ENCODE measurements at places on chromosomes 12 and 14. TPM values are rescaled to one million over a fixed set of nuclear protein-coding genes. Genes with fewer than 3 reads are reported as not detected.

DNA sequence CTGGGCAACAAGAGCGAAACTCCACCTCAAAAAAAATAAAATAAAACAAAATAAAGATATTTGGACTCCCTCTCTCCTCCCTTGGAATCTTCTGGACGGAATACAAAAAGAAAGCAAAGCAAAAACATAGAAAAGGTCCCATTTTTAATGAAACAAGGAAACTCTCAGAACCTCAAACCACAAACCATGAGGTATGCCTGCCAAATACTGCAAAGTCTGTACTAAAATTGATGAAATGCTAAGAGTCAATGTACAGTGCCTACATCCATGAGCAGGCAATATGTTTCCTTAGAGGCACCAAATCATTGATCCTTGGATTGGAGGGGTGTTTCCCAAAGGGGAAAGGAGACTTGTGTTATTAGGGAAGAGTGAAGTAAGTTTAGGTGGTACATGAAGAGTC is 8.2 kb upstream of the RPS6KA5 start:
- no peak for DNase-seq

DNA sequence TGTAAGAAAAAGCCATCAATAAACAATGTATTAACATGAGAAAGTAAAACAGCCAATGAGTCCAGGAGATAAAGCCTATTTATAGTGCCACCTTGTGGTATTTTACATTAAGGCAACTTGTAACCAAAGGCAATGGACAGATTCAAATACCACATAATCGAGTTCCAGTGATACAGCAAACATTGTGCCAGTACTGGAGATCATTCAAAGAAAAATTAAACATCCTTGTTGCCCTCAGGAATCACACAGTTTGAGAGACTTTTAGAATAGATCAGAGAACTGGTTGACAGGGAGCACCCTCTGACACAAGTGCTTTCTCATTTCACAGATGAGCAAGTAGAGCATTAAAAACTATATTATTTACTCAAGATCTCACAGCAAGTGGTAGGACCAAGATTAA is 98.1 kb downstream of the DDHD1 start:
- no peak for DNase-seq

DNA sequence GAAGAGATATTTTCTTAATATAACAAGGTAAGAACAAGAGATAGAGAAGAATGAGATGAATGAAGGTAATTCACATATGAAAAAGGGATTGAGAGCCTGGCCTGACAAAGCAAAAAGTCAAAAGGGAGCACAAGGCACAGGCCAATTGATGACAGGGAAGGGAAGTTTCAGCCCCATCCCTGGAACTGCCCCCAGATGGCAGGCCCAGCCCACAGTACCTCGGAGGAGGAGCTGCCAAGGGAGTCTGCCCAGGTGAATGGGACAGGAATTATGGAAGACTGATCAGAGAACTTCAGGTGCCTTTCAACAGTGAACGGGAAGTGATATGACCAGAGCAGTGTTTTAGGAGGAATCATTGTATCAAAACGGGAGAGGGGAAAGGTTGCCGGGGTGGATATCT is 15.7 kb downstream of the SNRPF start:
- no peak for DNase-seq

PPP4R4 gene
- 0.64 TPM for total RNA-seq

EGLN3 gene
- 4.3 TPM for total RNA-seq

CLEC1A gene
- total RNA-seq: not detected

POLE2 gene
- total RNA-seq: 39.9 TPM

DACT1 gene
- total RNA-seq: not detected
